NCI-H187 treated with DMSO at 0.1 percent for 48 hours (cell line): ENCODE measurements at places on chromosomes 2 and 18.

- DNase-seq = no peak
Observed at GRCh38 chr18:6401687-6402086, 13.0 kb downstream of the L3MBTL4 start.

DNA sequence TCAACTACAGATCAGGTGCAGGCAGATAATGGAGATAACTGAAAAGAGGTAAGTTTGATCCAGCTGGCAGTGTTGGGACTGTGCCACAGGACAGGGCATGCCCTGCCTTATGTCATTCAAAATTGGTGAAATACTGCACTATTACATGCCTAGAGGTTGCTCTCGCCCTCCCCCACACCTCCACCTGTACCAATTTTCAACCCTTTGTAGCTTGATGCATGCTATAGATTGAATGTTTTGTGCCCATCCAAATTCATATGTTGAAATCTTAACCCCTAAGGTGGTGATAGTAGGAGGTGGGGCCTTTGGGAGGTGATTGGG, 72.1 kb upstream of the LYPD6B start:
- no peak for DNase-seq

- DNase-seq = no peak
Observed at GRCh38 chr2:239821694-239822075, 203.5 kb downstream of the NDUFA10 start.

- DNase-seq = no peak
Observed at GRCh38 chr2:218898109-218898878, 17.6 kb downstream of the WNT10A start.

- DNase-seq = no peak
Observed at GRCh38 chr18:25648716-25649260, 296.8 kb upstream of the ZNF521 start.

DNA sequence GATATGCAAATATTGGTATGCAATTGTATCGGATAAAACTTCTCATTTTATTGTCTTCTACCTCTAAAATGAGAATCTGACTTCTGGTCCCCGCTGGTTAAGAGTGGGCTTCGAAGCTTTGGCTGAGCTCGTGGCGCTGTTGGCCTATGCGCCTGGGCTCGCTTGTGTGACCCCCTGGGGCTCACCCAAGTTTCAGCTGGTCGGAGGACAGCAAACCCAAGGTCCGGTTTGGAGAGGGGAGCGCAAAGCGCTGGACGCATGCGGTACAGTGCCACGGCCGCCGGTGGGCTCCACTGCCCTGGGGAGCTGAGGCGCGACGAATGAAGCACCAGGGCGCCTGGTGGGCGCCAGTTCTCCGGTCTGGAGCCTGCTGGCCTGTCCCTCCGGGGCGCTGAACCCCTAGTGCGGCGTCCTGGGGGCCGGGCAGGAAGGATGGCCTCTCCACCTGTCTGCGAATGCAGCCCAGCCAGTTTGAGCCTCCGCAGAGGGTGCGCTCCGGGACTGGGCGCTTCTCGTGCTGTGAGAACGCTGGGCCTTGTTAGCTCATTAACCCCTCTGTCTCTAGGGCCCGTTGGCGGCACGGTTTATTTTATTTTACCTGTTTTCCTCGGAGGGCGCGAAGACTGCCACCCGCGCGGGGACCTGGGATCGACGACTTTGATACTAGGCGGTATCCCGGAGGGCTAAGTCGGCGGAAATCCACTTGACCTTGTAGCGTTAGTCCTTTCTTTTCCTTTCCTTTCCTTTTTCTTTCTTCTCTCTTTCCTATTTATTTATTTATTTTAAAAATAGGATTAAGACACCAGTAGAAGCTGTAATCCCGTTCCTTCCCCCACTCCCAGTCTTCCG, 10.4 kb downstream of the MEIS1 start:
- DNase-seq = no peak

GRCh38 chr2:95761556-95761955, 169.8 kb downstream of the TRIM43 start:
- no peak for DNase-seq

DNA sequence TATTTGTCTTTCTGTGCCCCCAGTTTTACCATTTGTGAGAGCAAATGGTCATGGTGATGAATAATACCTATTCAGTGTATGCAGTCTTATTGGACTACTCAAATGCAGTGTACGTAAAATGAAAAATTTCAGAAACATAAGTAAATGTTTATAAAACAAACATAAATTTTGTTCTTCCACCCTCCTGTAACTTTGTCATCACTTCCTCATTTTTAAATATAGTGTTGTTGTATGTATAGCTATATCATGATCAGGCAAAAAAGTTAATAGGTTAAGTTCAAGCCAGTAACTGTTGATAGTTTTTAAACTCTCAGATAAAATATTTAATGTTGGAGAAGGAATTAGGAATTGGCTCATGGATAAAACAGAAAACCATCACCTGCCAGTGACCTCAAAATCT, 93.2 kb downstream of the KLF7 start:
- no peak for DNase-seq

- no peak for DNase-seq
Observed at GRCh38 chr2:101047774-101048173, 45.7 kb downstream of the RPL31 start.

- no peak for DNase-seq
Observed at GRCh38 chr2:111897924-111898702, at the start of gene MERTK. MERTK (plus strand) TSS chr2:111898607; CDS start chr2:111898736, 129 bp downstream.

- no peak for DNase-seq
Observed at GRCh38 chr2:232022718-232023117, 61.2 kb downstream of the DIS3L2 start.

- no peak for DNase-seq
Observed at GRCh38 chr2:60862642-60863041, 18.7 kb upstream of the REL start.

GRCh38 chr2:19673213-19673791, 228.5 kb downstream of the TTC32 start:
- DNase-seq = no peak

GRCh38 chr2:216553093-216553478, 54.4 kb downstream of the RPL37A start:
- DNase-seq = no peak

DNA sequence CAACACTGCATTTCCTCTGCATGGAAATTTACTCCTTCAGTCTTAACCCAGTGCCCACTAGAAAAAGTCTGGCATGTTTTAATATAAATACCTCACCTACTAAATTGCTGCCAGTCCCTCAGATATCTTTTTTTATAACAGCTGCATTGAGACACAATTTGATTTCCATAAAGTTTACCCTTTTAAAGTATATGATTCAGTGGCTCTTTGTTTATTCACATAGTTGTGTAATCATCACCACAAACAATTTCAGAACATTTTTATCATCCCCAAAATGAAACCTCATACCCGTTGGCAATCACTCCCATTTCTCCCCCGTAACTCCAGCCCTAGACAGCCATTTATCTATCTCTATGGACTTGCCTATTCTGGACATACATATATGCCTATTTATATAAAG, 17.0 kb upstream of the FRZB start:
- no peak for DNase-seq

- DNase-seq = no peak
Observed at GRCh38 chr2:159617646-159618045, 1.3 kb upstream of the BAZ2B start.

DNA sequence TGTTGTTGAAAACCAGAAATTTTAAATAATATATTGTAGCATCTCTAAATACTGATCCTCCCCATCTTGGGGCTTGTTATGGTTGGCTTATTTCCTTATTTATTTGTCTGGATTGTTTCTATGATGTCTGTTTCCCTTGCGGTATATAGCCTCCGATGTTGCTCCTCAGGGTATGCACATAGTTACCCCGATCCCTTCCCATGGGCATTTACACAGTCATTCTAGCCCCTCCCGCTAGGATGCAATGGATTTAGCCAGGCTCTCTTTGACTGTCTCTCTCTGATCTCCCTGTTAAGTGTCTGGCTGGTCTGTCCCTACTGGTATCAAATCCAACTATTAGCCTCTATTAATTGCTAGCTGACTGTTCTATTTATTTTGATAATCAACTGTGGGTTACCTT, 91.8 kb upstream of the CRACDL start:
- DNase-seq = no peak

GRCh38 chr2:7161501-7161900, 244.3 kb downstream of the RNF144A start:
- no peak for DNase-seq

- DNase-seq = no peak
Observed at GRCh38 chr2:106629981-106630380, 142.8 kb downstream of the CD8B2 start.
